Suppressor macrophage treated with lipopolysaccharide for 4 hours (primary cell): ENCODE measurements at places on chromosomes 4 and X.

DNA sequence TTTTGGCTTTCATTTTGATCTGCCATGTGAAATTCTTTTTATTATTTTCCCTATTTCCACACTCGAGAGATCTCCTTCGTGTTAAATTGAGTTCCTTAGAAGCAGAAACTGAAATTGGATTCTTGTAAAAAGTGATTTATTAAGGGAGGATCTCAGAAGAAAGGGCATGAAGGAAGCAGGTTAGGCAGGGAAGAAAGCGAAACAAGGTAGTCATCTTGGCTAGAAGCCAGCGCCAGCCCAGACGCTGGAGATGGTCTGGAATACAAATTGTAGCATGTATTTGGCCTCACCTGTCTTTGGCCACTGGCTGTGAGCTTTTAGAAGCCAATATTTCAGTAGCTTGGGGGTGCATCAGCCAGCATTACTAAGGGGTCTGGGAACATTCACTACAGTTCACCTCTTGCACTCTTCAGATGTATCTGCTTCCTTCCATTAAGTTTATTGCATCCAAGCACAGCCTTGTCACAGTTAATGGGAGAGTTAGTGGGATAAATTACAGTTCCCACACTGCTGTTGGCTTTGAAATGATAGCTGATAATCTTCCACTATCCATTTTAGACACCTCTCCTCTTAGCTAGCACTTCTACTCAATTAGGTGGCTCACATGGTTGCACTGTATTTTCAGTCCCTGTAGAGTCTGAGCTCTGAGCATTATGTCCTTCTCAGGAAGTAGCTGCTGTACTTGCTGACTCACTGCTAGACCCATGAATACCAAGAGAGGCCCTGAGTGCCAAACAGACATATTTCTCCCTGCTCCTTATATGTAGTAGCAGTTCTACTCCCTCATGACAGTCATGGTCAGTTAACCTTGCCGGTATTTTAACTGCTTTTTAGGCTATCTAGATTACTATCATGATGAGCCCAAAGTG is 14.6 kb downstream of the GRXCR1 start:
- no peak for DNase-seq

DNA sequence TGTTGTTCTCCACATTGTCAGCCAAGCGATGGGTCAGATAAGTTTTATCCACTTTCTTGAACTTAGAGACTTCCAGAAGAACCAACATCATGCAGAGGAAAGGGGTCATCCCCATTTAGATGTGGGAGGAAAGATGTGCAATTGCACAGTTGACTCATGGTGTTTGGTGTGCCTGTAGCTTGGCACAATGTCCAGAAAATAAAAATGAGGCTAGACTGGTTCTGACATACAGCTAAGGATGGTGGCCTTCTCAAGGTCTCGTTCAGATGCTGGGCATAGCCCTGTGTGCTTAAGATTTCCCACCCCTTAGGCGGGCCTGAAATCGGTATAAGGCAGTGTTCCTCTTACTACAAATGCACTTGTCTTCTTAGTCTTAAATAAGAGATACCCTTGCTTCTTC is 101.1 kb downstream of the PCDH7 start:
- no peak for DNase-seq

DNA sequence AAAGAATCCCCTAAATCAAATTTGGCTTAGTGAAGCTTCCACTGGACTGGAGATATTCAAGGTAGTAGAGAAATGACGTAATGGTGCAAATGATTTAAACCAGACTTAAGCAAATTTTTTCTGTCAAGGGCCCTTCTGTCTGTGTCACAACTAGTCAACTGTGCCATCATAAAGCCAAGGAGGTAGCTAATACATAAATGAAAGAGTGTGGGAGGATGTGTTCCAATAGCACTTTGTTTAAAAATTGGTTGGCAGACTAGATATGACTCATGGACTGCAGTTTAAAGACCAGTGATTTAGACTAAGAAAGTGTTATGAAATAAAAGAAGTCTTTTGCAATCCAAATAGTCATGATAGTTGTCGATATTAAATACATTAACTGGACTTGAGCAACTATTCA is 24.3 kb upstream of the TEX13C start:
- no peak for DNase-seq

- DNase-seq: no peak
These were observed 4.3 kb downstream of the PGRMC1 start for GRCh38 chrX:119240356-119240755.
